ENCODE measurements at places on chromosomes 1 and 21.
A peak's percentile ranks its signal among the peaks of the same experiment; 100 is the strongest.

GRCh38 chr1:116868385-116868784 lies 41.3 kb upstream of the PTGFRN start:
- no peak for DNase-seq

GRCh38 chr21:25573409-25574206 lies 33.7 kb downstream of the MRPL39 start:
- peak; percentile 6 for DNase-seq

DNA sequence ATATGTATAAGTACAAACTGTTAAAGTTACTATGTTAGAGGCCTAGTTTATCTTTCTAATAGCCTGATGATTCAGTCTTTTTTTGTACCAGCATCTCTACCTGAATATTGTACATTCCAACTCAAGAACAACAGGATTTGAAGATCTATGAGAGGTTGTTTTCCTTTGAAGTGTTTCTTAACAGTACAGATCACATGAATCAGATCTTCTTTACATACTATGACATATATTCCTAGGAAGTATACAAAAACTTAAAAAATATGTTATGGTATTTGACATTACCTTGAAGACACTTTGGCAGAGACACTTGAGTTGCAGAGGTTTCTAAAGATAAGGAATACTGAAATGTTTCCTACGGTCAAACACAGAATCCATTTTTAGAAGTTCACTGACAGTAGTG lies 1280.9 kb downstream of the KCNT2 start:
- no peak for DNase-seq

DNA sequence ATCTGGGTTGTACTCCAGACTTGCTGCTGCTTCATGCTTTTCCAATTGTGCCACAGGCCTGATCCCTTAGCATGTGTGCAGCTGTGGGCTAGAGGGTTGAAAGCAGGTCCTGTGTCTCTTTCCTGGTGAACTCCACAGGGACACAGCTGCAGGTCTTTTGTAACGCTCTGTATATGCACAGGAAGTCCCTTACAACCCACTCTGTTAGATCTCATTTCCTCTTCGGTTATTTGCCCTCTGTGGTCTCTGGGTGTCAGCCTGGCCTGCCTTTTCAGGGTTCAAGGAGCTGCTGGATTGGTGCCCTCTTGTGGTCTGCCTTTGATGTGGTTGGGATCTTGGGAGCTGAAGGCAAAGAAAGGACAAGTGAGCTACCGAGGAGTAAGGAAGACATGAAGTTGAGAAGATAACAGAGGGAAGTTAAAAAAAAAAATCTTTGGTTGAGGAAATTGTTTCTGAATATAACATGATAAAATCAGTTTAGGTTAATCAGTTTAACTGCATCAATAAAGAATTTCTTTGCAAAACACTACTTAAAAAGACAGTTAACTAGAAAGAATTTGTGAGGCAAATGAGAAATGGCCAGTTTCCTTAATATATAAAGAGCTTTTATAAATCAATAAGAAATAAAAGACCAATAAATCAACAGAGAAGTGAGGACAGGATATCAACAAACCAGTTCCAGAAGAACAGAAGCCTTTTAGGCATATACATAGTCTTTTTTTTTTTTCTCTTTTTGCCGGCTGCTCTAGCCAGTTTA lies 44.1 kb downstream of the UCK2 start:
- DNase-seq: peak; percentile 76

DNA sequence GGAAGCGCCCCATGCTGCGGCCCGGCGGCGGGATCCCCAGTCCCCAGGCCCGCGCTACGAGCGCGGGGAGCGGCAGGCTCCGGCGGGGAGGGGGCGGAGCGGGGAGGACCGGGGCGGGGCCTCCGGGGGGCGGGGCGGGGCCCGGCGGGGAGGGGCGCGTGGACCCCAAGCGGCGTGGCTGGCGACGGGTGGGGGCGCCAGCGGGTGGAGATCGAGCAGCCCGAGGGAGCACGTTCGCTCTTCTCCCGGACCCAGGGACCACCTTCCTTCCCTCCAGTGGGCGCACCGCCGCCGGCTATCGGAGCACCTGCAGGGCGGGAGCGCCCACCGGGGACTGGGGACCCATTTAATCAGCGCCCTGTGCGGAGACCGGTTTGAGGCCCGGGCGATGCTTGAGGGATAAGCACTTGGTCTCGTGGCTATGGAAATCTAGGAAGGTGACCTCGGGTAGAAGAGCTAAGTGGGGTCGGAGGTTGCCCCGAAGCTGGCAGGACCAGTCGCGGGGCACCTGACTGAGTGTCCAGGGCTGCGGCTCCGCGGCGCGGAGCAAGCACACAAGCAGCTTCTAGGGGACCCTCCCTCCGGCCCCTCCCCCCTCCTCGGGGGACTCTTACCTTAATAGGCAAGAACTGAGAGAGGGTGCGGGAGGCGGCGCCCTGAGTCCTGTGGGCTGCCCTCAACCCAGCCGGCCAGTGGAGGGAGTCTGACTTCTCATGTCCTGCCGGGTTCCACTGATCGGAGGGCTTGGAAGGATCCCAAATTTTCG lies at the start of gene TSPAN2:
Gene TSPAN2, minus strand, starts transcription at position 84 of the 766 bp plus-strand sequence. Its CDS starts 71 bp downstream, at position 13.
- peak; percentile 89 for DNase-seq

- no peak for DNase-seq
Observed at GRCh38 chr21:44854664-44855446, 18.6 kb downstream of the PTTG1IP start.

DNA sequence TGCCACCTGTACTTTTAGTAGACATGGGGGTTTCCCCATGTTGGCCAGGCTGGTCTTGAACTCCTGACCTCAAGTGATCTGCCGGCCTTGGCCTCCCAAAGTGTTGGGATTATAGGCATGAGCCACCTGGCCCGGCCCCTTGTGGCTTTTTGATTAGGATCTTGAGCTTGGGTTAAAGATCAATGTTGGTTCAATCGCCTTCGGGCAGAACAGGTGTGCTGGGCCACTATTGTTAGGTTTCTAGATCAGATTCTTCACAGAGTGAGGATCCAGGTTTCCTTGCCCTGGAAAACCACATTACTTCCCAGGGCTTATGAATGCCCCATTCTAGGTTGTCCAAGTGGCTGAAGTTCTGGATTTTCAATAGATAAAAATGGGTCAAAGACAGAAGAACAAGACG lies 6.1 kb downstream of the ETV3 start:
- DNase-seq: no peak
